ENCODE measurements at places on chromosomes 2 and 18. TPM values are rescaled to one million over a fixed set of nuclear protein-coding genes. Genes with fewer than 3 reads are reported as not detected.
A peak's percentile ranks its signal among the peaks of the same experiment; 100 is the strongest.

DNA sequence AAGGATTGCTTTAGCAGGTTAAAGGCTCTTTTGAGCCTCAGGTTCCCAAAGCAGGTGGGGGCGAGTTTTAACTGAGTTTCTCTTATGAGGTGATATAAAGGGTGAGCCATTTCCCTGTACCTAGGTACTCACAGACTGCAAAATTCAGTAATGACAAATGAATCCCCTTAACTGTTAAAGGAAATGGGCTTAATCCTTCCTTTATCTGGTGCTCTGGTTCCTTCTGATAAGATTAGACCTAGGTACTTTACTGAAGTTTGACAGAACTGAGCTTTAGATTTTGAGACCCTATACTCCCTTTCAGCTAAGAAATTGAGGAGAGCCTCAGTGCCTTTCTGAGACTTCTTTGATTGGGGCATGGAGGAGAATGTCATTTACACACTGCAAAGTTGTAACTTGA, 42.6 kb downstream of the STK17B start:
- no peak for DNase-seq

DNA sequence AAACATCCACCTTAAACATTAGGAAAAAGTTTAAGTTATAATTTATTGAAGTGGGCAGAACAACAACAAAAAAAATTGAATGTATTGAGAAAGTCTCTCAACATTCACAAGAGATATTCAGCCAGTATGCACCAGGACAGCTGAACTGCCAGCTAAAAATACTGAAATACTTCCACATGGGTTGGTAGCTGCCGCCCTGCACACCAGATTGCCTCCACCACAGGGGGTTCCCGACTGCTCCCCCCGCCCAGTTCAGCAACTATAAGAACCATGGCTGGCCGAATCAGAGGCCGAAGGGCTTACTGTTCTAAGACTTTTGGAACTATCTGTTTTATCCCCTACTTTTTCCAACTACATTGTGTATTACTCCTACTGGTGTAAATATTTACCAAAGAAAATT, 150.0 kb upstream of the LRP1B start:
- peak; percentile 36 for DNase-seq

DNA sequence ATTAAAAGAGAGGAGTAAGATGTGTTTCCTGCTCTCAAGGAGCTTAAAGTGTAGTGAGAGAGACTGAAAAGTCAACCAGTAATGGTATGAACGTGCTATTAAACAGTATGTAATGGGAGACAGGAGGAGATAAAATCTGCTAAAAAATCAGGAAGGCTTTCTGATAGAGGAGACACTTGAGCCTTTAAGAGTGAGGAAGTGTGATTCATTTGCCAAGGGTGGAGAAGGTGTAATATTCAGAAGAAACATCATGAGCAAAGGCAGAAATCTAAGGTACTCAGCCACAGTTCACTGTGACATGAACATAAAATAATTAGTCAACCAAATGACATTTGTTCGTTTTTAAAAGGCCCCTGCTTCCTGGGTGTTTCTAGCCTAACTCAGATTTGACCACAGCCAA, 137.8 kb upstream of the SKOR2 start:
- no peak for DNase-seq

GRCh38 chr2:60226943-60227342, 326.5 kb downstream of the BCL11A start:
- no peak for DNase-seq

GRCh38 chr18:11861583-11862288, 10.5 kb downstream of the CHMP1B start:
- DNase-seq = no peak

DNA sequence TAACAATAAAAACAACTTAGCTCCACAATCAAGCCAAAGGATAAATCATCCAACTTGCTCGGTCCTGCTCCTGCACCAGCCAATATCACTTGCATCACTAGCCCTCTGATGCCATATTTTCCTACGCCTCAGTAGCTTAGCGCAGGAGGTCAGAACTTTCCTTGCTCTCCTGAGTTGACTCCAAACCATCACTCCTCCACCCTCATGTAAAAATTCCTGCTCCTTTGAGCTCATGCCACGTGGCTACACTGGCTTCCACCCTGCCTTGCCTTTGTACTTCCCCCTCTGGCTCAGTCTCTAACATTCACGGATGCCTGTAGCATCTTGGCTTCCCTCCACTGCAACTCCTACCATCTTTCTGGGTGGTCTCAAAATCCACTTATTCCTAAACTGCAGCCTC, 25.2 kb downstream of the AAK1 start:
- DNase-seq = no peak

The LDLRAD4 gene
- polyA plus RNA-seq = 0.73 TPM

GRCh38 chr2:109519513-109519912, 94.3 kb downstream of the SEPTIN10 start:
- DNase-seq = no peak

The SLC35G4 gene
- polyA plus RNA-seq = not detected

- DNase-seq = no peak
Observed at GRCh38 chr2:3040496-3041140, 337.0 kb downstream of the EIPR1 start.

The LAMA3 gene
- 3.3 TPM for polyA plus RNA-seq

- DNase-seq = no peak
Observed at GRCh38 chr2:226357816-226358215, 441.8 kb downstream of the IRS1 start.

The MYO7B gene
- not detected for polyA plus RNA-seq

- no peak for DNase-seq
Observed at GRCh38 chr2:177784745-177785067, 287.9 kb downstream of the PDE11A start.

The TMEM247 gene
- not detected for polyA plus RNA-seq

- no peak for DNase-seq
Observed at GRCh38 chr2:74578408-74578807, 23.9 kb downstream of the DOK1 start.

GRCh38 chr2:230984393-230985220, 11.3 kb upstream of the SPATA3 start:
- no peak for DNase-seq

GRCh38 chr2:58064086-58064485, 17.5 kb downstream of the VRK2 start:
- no peak for DNase-seq

The SIX3 gene
- 0.21 TPM for polyA plus RNA-seq

- no peak for DNase-seq
Observed at GRCh38 chr18:67421651-67422050, 94.9 kb downstream of the DSEL start.

- DNase-seq = no peak
Observed at GRCh38 chr2:220473611-220474010, 846.2 kb downstream of the SLC4A3 start.

The SPP2 gene
- polyA plus RNA-seq = not detected

The MEIS1 gene
- polyA plus RNA-seq = not detected

DNA sequence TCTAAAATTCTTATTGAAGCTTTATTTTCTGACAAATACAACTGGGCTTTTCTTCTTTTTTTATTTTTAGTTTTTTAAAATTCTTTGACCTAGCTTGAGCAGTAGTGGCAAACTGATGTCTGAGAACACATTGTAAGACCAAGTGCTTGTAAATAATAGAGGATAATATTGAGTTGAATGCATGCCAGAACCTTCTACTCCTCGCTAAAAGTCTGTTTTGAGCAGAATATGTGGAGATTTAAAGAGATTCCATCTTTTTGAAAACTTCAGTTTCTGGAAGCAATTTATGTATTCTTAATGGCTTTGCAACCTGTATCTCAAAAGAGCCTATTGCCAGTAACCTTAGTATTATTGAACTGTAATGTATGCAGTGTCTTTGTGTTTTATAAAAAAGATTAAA, 148.3 kb downstream of the KCNJ3 start:
- no peak for DNase-seq

The EFR3B gene
- 2.9 TPM for polyA plus RNA-seq

GRCh38 chr2:8134473-8134932, 547.4 kb upstream of the ID2 start:
- DNase-seq = no peak

GRCh38 chr2:139411236-139411635, 631.0 kb upstream of the NXPH2 start:
- DNase-seq = no peak

- DNase-seq = no peak
Observed at GRCh38 chr2:178195390-178196166, 1.3 kb downstream of the OSBPL6 start.

DNA sequence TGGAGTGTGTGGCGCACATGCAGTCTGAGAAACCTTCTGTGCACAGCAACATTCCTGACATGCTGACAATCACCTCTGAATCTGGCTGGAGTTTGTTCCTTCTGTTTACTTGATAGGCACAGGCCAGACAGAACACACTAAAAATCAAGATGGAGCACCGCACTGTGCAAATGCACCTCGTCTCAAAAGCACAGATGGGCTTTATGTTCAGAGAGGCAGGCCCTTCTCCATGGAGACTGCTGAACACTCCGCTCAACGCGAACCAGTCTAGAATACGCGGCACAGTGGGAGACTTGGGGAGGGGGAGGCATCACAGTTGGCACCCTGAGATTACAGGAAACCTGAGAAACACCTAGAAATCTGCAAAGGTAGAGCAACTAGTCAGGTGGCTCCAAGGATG, 58.4 kb upstream of the DNMT3A start:
- DNase-seq = no peak

DNA sequence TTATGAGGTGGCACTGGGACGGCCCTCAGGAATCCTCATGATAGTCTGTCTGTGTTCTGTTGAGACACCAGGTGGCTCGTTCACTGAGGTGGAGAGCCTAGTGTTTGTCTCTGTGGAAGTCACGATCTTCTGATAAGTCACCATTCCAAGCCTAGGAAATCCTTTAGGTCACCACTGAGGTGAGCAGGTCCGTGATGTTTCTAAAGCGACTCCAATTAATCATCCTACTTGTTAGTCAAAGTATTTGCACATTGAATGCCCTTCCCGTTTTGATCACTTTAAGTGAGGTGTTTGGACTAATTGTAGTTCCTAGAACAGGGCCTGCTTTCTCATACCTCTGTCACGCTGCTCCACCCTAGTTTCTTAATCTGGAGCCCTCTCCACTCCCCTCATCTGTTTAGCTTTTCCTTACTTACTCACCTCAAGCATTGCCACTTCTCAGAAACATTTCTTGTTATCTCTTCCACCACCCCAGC, 28.0 kb upstream of the DSG3 start:
- no peak for DNase-seq

DNA sequence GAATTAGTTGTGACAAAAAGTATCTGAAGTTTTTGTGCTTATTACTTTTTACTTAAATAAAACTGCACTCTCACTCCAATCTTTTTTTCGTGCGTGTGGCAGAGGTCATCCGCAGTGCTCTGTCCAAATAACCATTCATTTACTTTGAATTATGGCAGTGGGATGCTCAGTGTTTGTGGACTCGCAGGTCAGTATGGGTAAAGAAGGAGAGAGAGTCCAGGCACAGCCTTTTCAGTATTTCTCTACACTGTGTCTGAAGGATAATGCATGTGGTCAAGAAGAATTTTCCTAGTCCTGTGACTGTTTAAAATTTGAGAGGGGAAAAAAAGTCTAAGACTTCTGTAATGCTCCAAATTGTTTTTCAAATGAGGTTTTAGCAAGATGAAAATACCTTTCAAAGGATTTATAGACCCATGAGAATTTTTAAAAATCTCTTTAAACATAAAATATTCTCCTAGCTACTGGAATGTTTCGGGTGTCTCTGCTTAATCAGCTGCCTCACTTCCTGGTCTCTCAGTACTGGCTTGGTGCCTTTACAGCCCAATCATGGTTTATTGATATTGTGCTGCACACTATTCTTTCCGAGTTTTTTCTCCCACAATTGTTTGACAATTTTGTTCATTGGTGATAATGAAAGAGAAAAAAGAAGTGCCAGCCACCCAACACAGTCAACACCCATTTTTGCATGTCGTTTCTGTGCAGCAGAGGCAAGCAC, 453.2 kb downstream of the PTPRM start:
- no peak for DNase-seq

- DNase-seq = no peak
Observed at GRCh38 chr18:59536166-59536565, 161.1 kb downstream of the CCBE1 start.

DNA sequence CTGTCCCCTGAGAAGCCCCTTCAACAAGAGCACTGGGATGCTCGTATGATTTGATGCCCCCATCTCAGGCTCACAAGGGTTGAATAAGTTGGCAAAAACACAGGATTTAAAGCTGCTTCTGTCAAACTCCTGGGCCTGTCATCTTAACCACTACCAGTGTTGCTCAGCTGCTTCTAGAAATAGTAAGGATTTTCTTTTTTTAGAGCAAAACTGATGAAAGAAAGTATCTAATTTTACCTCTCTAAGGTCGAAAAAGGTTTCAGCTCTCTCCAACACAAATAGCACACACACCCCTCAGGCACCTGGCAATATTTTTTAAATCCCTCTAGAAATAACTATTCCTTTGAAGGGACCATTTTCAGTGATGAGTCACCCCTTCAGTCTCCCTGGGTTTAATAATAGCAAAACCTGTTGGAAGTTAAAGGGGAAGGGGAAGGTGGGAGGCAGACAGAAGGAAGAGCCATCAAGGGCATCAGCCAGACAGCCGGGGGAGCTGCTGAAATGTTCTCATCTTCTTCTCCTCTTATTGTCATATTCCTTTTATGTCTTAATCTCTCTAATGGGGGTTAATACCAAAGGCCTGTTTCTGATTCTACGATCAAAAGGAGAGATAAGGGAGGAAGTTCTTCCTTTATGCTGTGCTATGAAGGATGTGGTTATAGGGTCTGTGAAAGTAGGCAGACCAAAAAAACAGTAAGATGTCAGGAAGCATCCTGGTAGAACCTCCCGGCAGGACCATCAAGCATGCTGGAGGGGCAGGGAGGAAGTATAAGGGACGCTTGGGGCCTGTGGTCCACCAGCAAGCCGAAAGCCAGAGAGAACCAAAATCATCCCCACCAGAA, 31.9 kb upstream of the SLC35G4 start:
- no peak for DNase-seq

DNA sequence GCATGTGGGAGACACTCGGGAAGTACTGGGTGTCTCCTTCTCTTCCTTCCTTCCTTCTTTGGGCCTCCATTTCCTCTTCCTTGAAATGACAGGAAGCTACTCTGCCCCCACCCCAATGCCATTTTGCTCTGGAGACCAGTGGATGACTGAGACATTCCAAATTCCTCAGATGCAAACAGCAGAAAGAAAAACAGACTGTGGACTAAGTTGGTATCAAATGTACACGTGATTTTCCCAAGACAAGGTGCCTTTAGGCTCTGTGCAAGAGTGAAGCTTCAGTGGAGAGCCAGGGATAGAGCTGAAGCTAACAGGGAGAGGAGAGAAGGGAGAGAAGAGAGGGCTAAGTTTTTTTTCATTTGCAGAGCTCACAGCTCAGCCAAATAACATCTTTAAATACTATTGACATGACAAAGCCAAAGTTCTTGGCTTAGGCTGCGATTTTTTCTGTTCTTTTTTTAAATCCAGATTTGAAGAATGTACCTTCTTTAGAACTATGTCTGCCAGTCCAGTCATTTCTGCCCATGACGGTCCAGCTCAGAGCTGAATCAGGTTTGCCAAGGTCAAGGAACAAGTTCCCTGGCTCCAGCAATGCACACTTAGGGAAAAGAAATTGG, 84.5 kb upstream of the LCLAT1 start:
- DNase-seq = no peak

The NTSR2 gene
- not detected for polyA plus RNA-seq

GRCh38 chr2:217160978-217161973, 301.4 kb upstream of the TNP1 start:
- no peak for DNase-seq

- DNase-seq = no peak
Observed at GRCh38 chr2:44119878-44120277, 48.8 kb upstream of the PPM1B start.

All from GM23338 (cell line).